Naive thymus-derived CD8-positive, alpha-beta T cell (primary cell): ENCODE measurements at places on chromosomes 2 and 18.

- peaks cover 59% of the 10 kb centered on the region for H3K4me1 ChIP-seq
- no peak overlapping the region for H3K4me3 ChIP-seq
- peaks cover 85% of the 10 kb centered on the region for H3K27me3 ChIP-seq
- peaks cover 26% of the 10 kb centered on the region for H3K36me3 ChIP-seq
- no peak for DNase-seq
- no peak overlapping the region for H3K27ac ChIP-seq
These were observed 1.3 kb upstream of the PAX3 start for GRCh38 chr2:222299906-222300725.

- H3K27me3 ChIP-seq = no peaks in the 10 kb centered on the region
- no peaks in the 10 kb centered on the region for H3K4me1 ChIP-seq
- peaks cover 7% of the 10 kb centered on the region for H3K36me3 ChIP-seq
- no peak for DNase-seq
These were observed 48.3 kb downstream of the TSPYL6 start for GRCh38 chr2:54207666-54208195.

- H3K27ac ChIP-seq = peak overlapping the region; percentile 15
- no peaks in the 10 kb centered on the region for H3K36me3 ChIP-seq
- peaks cover 4% of the 10 kb centered on the region for H3K4me1 ChIP-seq
- no peak for DNase-seq
- H3K4me3 ChIP-seq = no peak overlapping the region
- H3K27me3 ChIP-seq = no peaks in the 10 kb centered on the region
These were observed 68.6 kb upstream of the PELI1 start for GRCh38 chr2:64212801-64213321.

DNA sequence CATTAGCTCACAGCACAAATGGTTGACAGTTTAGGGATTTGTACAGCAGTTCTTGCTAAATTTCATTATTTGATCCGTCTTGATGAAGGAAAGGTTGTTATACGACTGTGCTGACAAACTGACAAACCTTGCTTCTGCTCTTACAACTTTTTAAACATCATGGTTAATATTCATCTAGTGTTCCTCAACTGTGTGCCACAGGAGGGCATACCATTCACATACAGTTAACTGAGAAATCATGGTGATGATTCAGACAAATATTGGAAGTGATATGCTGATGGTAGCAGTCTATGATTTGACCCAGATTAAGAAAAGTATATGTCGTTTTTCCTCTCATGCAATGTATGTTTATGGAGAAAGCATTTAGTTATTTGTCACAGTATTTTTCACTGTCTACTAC, 129.8 kb upstream of the FSIP2 start:
- DNase-seq = no peak
- no peaks in the 10 kb centered on the region for H3K27me3 ChIP-seq
- no peak overlapping the region for H3K27ac ChIP-seq
- H3K4me3 ChIP-seq = no peak overlapping the region
- no peaks in the 10 kb centered on the region for H3K36me3 ChIP-seq

DNA sequence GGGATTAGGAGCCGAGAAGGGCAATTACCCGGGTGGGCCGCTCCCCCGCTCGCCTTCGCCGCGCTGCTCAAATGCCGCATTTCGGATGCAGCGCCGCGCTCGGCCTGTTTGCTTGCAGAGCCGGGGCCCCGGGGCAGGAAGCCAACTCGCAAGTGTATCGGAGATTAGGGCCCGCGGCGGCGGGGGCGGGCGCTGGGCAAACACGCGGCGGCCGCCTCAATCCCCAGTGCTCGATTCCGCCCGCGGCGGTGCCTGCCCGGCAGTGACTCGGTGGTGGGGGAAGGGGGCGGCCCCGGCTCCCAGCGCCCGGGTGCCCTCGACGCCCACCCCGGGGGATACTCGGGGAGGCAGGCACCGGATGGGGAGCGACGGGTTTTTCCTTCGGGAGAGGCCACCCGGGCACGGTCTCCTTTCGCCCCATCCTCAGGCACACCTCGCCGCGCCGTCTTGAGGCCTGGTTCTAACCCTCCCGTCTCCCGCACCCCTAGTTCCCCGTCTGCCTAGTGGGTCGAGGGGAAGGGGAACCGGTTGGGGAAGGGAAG, 26.6 kb upstream of the NOTO start:
- peak overlapping the region; percentile 95 for H3K4me3 ChIP-seq
- H3K36me3 ChIP-seq = no peaks in the 10 kb centered on the region
- no peak overlapping the region for H3K27ac ChIP-seq
- peaks cover 31% of the 10 kb centered on the region for H3K27me3 ChIP-seq
